ENCODE measurements at places on chromosomes 2 and 18.

DNA sequence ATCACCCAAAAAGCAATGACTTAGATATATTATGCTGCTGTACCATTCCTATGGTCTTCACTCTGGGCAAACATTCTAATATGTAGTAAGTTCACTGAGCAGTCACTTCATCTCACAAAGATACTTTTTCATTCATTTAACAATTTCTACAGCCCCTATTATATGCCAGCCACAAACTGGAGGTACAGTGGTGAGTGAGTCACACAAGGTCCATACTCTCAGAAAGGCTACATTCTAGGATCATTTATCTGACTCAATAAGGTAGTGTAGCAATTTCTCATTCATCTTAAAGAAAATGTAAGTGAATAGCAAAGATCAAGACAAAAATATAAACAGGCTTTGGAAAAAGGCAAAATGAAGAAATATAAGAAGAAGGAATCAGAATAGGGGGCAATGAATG, 40.5 kb downstream of the NHEJ1 start:
- DNase-seq: peak; percentile 21

DNA sequence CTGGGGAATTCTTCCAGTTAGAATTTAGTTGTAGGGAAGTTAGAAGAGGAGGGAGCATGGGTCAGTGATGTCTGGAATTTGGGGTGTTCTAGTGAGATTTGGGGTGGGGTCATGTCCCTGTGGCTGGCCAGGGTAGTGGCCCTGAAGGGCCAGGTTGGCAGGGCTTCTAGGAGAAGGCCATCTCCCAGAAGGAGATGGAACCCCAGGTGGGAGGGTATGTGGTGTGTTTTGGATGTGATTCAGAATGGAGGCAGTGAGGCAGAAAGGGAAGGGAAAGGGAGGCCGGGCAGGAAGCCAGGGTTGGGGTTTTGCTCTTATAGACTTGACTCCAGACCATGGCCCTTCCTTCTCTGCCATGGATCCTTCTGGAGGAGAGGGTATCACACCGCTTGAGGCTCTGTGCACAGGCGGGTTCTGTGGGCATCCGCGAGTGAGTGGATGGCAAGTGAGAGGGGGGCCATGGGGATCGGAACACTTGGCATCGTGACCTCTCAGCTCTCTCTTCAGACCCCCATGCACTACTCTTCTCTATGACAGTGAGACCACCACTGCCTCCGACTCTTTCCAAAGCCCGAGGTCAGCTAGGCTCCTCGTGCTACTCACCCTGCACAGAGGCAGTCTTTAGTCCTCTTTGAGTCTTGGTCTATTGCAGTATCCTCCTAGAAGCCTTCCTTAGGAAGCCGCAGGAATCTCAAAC, 7.3 kb downstream of the GREB1 start:
- DNase-seq: no peak

- no peak for DNase-seq
Measured at GRCh38 chr2:11833601-11834000, 87.2 kb downstream of the LPIN1 start.

DNA sequence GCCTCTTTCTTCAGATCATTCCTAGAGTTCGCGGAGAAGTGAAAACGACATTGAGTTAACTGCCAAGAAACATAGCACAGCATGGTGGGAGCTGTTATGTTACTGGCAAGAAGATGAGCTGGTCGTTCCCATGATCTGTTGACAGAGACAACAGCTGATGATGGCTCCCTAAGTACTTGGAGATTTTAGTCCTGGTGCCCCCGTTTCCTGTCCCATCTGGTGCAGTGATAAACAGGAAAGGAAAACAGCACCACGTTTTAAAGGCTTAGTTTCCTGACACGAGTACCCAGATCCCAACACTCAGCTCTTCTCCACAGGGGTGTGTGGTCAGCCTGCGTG, 56.4 kb upstream of the KCNG2 start:
- DNase-seq: no peak

DNA sequence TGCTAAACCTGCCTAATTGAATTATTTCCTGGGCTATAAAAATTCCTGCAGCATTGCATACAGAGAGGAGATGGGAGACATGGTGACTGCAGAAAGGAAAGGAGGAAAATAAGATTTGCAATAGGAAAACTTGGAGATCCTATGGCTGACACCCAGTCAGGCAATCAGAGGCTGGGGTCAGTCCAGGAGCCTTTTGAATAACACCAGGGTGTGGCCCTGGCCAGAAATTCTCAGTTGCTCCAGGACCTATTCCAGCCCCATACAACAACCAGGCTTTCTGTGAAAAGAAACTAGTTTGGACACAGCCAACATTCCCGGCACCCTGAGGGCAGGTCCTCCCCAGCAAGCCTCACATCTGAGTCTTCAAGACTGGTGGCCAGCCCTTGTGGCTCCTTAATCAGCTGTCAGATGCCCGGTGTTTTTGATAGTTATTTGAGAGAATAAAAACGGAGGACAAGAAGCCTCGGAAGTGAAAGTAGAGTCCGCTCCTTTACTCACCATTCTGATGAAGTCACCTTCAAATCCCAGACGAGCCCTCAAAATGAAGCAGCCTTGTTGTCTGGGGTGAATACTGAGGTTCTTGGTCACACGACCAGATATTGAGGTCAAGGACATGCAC, 31.1 kb upstream of the GMCL1 start:
- peak; percentile 58 for DNase-seq

GRCh38 chr2:31979956-31980355, 30.9 kb downstream of the MEMO1 start:
- no peak for DNase-seq

- no peak for DNase-seq
Measured at GRCh38 chr2:135607561-135607960, 76.3 kb downstream of the R3HDM1 start.

DNA sequence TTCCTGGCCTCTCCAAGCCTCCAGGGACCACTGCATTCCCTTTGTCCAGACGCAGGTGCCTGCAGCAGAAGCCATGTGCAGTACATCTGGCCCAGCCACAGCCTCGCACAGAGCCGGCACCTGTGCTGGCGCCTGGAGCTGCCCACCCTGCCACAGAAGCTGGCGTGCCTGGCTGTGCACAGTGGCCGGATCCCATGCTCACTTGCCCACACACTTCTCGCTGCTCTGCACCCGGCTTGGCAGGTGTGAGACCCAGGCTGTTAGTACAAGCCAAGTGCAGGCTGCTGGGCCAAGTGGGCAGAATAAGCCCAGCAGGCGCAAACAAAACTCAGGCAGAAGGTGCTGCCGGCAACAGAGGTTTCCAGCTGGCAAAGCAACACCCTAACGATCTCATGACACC, 124.5 kb upstream of the CCDC150 start:
- no peak for DNase-seq

- DNase-seq: peak; percentile 34
Measured at GRCh38 chr2:95023222-95023597, 2.3 kb upstream of the MAL start.

DNA sequence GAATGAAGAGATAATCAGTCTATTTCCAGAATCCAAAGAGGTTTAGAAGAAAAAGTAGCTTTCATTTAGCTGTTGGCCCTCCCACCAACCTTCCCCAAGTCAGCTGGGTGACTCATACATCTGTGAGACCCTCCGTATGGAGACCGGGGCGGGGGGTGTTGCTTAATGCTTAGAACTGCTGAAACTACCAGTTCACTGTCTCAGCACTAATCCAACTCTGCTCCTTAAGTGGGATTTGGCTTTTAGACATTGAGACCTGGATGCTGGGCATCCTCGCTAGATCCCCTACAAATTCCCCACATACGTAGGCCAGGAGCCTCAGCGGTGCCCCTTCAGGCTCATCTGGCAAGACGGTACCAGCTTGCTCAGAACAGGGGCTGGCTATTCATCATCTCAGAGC, at the start of gene SAG:
Gene SAG (plus strand): TSS at position 252 of the 400 bp plus-strand sequence. CDS start 1,374 bp downstream, outside the sequence.
- DNase-seq: no peak
